ENCODE measurements at places on chromosomes 16 and 17. TPM values are rescaled to one million over a fixed set of nuclear protein-coding genes. Genes with fewer than 3 reads are reported as not detected.

DNA sequence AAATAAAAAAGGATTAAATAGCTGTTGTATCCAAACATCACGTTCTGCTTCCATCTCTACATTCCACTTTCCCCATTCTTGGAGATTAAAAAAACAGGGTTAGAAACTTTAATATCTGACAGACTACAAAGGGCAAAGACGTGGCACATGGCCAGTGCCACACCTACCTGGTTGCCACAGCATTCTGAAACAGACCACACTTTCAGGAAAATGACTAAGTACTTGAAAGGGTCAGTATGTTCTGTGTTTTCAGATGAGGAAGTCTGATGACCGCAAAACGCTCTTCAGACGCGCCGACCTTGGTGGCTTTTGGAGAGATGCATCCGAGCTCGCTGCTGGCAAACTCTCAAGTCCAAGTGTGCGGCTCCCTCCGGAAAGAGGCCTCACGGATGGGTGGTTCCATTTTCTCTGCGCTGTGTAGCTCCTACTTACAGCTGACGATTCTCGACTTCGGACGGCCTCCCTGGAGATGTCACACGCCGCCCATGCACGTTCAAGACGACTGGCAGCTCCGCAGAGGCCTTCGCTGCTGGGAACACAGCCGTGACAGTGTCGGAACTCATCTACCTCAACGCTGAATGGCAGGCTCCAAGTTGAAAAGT lies 15.5 kb downstream of the MAP1LC3B start:
- no peak for DNase-seq

- DNase-seq = no peak
Observed at GRCh38 chr16:64590513-64590912, 531.4 kb downstream of the CDH11 start.

OGFOD3 gene
- 65.2 TPM for total RNA-seq

DNA sequence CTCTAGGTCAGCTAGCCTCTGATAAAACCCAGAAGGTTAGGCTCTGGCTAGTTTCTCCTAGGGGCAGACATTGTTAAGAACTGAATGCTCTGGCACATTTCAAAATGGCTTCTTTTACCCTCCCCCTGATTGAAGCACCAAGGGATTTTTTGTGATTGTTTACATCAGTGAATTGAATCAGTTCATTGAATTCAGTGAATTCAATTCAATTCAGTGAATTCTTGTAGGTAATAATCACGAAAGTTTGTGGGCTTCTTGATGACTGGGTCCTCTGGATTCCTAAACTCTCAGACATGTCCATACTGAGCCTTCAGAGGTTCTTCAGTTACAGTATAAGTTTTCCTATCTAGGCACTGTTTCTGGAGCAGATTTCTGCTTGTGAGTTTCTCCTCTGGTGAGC lies 135.2 kb upstream of the ELAC2 start:
- DNase-seq = no peak

- DNase-seq = no peak
Observed at GRCh38 chr16:1903845-1904840, 14.1 kb downstream of the HS3ST6 start.

DNA sequence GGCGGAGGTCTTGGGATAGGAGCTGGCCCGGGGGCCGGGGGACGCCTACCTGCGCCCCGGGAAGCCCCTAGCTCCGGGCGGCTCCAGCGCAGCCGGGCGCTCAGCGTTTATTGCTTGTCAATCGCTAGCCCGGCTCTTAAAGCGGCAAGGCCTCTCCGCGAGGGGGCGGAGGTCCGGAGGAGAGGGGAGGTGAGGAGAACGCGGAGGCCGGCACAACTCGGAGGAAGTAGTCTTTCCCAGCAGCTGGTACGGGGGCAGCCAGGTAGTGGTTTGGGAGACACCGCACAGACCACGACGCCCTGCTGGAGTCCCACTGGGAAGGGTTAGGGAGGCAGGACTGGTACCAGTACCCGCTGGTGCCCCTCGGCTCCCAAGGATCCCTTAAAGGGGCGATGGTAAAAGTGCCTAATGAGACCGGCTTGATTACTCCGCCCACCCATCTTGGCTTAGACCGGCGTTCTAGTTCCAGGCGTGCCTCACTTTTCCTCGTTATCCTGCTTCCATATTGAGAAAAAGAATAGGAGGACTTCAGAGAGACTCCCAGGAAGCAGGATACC lies at the start of gene MPP2:
Gene MPP2 (minus strand): TSS at position 112 of the 557 bp plus-strand sequence. CDS start 3,076 bp downstream, outside the sequence.
- DNase-seq = peak; percentile 68

CA7 gene
- not detected for total RNA-seq

DNA sequence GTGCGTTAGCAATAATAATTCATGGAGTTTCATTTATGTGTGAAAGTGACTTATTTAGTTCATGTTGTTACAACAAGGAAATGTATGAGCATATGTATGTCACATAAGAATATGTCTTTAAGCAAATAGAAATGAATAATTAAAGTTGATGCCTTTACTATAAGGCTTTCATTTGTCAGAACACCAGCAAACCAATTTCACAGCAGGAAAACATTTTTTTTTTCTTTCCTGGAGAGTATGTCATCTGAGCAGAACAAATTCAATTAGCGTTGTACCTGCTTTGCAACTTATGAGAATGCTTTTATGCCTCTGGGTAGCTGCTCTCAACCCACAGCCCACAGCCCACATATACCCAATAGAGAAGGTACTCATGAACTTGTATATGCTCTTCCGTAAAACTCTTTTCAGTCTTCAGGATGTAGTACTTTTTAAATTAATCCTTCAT lies 26.3 kb upstream of the APOH start:
- DNase-seq = no peak

MYL11 gene
- total RNA-seq = 3.9 TPM

DNAAF8 gene
- not detected for total RNA-seq

DNA sequence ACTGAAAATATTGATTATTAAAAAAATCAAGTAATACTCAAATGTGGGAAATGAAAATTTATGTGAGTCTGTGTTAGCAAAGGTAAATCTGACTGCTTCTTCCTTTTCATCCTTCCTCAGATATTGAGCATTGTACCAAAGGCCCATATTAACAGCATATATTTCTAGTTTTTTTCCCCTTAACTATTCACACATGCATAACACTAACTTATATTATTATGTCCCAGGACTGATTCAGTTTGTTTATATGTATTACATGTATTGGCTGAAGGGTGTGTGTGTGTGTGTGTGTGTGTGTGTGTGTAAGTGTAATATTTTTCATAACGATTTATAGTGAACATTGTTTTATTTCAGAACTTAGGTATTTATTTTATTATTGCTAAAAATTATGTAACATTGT lies 74.2 kb downstream of the BCAS3 start:
- no peak for DNase-seq

ITGB4 gene
- 3.9 TPM for total RNA-seq

DNA sequence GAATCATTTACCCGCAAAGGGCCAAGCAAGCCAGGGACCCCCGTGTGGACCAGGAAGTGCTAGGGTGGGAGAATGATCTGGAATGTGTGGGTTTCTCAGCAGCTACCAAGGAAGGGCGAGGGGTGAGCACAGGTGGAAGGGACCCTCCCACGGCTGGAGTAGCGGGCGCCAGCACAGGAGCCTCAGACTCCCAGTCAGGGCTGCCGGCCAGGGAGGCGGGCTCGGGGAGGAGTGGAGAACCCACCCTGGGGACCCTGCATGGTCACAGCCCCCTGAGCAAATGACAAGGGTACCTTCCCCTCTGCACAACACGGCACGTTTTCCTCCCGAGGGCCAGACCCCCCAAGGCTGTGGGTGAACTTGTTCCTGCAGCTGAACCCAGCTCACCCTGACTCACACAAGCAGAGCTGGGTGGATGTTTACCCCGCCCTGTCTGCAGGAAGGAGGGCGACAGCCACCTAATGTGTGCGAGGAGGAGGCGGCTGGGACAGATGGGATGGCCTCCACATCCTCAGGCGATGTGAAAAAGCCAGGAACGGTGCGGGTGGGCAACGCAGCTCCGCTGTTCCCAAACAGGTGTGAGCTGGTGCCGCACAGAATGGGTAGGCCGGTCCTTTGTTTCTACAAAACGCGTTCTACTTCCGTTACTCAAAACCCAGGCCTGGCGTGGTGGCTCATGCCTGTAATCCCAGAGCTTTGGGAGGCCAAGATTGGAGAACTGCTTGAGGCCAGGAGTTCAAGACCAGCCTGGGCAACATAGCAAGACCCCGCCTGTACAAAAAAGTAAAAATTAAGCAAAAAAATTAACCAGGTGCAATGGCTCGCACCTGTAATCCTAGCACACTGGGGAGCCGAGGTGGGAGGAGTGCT lies 6.2 kb downstream of the ECI1 start:
- DNase-seq = no peak

- peak; percentile 76 for DNase-seq
Observed at GRCh38 chr17:31491376-31492131, 100.1 kb downstream of the RAB11FIP4 start.

SLC35G3 gene
- not detected for total RNA-seq

- peak; percentile 73 for DNase-seq
Observed at GRCh38 chr17:77475016-77475976, 334.5 kb downstream of the SEC14L1 start.

DNA sequence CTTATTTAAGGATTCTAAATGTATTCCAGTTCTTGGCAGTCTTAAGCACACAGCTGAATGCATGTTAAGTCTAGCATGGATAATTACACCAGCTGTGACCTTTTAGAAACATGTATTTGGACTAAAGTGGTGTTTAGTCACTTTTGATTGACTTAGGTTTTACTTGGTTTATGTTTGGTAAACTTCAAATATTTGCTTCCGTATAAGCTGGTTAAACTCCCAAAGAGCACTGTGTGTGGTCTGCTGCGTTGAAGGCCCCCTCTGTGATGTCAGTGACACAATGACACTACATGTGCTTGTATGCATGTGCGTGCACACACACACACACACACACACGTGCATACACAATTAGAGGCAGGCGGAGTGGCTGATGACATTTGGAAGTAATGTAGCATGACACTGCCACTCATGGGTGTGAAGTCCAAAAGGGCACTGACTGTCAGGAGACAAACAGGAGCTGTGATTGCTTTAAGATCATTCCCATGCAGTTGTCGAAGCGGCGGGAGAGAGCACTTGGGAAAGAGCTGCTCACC lies 156.1 kb upstream of the CDH13 start:
- DNase-seq = no peak

DNA sequence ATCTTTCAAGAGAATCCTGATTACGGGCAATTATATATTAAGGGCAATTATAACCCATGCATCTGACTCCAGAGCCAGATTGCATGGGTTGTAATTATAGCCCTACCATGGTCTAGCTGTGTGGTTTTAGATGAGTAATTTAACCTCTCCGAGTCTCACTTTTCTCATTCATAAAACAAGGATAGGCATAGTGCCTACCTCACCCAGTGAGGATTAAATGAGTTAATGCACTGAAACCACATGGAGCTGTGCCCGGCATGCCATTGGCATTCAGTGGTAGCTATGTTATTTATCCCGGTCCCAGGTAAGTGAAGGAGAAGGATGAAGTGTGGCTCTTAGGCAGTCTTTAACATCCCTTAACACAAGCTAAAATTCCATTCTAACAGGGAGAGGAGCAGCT lies 6.3 kb downstream of the SNX20 start:
- no peak for DNase-seq

- DNase-seq = no peak
Observed at GRCh38 chr17:81491761-81492160, 20.8 kb downstream of the ACTG1 start.

GRCh38 chr17:28744104-28744971 lies 527 bp downstream of the TRAF4 start:
- peak; percentile 68 for DNase-seq

GRCh38 chr17:79029327-79030009 lies 5.5 kb downstream of the C1QTNF1 start:
- no peak for DNase-seq

Measured in OCI-LY7 (cell line).